Fibroblast of skin of left quadriceps (primary cell): ENCODE measurements at places on chromosomes 1 and 21.

DNA sequence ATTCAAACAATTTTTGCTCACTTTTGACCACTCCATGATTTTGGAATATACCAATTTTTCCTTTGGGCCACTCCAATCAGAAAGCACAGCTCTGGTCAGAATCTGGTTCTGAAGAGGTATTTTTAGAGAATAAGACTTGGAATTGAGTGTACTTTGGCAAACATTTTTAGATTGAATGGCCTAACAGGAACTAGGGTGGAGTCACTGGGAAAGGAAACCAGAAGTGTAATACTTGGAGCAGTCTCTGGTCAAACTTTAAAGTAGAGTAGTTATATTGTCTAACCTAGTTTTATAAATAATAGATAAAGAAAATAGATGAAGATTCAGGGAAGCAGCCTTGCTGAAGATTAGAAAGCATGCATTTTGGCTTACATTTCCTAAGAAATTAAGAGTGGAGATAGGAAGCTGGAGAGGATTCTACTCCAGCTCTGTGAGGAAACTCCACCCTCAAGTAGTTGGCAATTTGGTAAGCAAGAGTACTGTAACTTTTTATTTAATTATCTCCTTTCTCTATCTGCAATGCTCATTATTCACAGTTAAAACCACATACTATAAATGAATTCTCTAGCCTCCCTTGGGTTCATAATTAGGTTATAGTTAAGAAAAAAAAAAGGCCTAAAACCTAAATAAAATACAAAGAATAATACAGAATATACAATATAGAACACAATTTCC lies 15.8 kb downstream of the STIL start:
- DNase-seq: no peak

DNA sequence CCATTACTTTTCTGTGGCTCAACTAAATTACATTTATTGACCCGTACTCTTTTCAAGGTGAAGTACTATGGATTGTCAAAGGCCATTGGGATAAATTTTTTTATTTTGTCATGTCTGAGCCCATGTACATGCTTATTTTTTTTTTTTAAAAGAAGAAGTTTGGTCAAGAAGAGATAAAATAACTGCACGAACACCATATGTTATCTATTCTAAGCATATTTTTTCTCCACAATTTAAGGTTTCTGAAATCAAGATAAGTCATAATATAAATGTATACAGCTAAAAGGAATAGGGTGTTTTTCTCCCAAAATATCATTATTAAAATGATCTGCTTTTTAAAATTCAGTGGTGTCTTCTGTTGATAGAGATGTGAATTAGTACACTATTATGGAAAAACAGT lies 35.0 kb upstream of the SH2D1B start:
- DNase-seq: no peak

DNA sequence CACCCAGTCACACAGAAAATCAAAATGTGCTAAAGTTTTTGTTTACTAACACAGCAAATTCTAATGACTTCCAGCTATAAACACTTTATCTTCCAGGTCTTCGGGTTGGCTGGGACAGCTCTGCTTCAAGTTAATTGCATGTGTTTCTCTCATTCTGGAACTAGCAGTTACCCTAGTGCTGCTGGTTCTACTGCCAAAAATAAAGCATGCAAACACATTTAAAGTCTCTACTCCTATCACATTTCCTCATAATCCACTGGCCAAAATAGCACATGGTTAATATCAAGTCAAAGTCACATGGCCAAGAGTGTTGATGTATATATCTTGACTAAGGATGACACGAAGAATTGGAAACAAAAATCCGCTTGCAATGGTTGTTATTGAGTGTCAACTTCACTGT lies 973.1 kb upstream of the ADGRL2 start:
- DNase-seq: no peak

DNA sequence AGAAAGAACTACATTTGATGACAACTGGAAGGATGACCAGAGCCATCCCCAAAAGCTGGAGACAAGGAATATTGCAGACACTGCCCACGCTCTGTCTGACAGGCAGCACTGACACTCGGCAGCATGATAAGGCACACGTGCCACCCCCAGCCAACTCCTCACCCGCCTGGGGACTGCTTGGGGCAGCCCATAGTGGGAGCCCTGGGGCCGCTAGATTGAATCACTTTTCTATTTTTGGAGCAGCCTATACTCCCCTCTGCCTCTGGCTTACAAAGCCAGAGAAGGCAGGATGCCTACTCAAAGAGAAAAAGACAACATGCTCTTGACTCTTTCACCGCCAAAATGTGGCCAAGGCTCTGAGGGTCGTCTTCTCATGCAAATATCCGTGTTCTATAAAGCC lies 1.3 kb downstream of the SMG5 start:
- no peak for DNase-seq

GRCh38 chr1:43035821-43036741 lies 77.4 kb upstream of the SLC2A1 start:
- DNase-seq: no peak

DNA sequence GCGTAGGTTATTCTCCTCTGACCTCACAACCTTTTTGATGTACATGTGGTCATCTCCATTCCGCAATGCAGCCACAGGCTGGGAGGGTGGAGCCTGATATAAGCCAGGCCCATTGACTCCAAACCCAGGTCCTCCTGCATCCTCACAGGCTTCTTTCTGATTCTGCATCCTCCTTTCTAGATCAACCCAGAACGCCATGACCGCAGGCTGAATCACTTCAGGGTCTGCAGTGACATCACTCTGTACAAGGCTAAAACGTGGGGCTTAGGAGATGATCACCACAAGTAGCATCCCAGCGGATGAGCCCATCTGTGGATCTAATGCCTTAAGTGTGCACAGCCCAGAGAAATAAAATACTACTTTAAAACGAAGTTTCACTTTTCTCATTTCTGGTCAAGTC lies 16.1 kb downstream of the EBNA1BP2 start:
- DNase-seq: no peak

DNA sequence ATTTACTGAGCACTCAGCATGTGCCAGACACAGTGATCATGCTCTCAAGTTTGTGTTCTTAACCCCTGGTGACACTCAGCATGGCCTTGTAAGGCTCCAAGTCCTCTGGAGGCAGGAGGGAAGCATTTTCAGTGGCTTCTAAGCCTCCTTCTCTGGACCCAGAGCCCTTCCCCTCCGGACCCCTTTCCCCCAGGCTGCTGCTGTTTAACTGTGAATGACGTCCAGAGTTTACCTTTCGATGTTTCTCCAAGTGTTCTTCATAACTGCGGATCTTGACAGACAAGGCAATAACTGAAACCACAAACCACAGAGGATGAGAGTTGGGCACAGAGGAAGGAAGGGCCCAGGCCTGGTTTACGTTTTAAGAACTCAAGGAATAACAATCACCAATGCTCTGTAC lies 6.5 kb downstream of the MRPS15 start:
- DNase-seq: no peak

DNA sequence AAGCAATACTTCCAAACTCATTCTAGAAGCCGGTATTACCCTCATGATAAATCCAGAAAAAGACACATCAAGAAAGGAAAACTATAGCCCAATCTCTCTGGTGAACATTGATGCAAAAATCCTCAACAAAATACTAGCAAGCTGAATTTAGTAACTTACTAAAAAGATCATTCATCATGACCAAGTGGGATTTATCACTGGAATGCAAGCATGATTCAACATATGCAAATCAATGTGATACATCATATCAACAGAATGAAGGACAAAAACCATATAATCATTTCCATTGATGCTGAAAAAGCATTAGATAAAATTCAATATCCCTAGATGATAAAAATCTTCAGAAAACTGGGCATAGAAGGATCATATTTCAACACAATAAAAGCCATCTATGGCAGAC lies 402.9 kb downstream of the TGFB2 start:
- DNase-seq: peak; percentile 27

DNA sequence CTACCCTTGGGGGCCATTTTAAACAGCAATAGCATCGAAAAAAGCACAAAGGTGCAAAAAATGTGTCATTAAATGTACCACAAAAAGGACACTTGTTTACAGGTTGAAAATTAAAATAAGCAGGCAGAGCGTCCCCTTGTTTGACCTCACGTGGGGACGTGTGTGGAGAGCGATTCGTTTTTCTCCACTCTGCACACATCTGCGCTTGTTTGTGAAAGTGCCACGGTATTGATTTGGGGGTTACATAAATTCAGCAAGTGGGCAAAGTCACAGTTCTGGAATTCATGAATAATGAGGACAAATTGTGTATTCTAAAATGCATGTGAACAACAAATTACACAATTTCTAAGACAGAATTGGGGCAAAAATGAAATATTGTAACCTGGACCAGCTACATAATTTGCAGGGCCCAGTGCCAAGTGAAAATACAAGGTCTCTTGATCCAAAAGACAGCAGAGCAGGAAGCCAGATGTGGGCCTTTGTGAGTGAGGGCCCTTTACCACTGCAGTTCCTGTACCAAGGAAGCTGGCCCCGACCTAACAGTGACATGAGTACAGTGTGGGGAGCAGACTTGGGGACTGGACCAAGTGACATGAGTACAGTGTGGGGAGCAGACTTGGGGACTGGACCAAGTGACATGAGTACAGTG lies 43.9 kb downstream of the ZBTB18 start:
- no peak for DNase-seq

GRCh38 chr1:246726881-246727280 lies 2.7 kb downstream of the SCCPDH start:
- no peak for DNase-seq

- no peak for DNase-seq
Measured at GRCh38 chr21:32332463-32332951, 33.9 kb downstream of the MRAP start.

DNA sequence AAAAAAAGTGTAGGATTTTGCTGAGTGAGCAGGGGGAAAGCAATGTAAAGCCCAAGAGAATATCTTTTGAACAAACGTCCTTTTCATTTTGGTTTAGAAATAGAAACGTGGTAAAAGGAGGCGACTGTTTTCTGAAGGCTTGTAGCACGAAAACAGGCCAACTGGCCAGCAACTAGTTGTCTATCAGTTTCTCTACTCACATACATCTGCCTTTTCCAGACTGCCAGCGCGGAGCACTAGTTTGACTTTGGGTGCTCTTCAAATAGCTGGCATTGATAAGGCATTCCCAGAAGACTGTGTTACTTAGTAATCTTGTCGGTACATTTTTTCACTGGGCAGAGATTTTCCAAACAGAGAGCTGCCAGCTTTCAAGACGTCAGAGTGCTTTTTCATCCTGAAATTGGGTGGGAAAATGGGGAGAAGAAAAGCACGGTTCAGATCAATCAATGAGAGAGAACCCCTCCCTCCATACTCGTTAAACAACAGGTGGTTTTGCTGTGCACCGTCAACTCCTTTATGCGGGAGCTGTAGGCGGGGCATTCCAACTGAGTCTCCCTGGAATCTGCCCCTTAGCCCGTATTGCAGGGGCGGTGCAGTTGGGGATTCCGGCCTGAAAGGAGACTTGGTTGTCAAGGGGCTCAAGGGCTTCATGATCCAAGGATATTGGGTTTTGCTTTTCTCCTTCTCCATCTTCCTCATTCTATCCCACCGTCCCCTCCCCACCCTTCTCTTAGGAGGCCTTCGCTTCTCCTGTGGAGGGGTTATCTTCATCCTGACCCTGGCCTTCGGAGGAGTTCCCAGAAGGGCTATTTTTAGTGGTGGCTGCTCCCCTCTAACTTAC lies 884 bp upstream of the LRRC8C start:
- DNase-seq: no peak

DNA sequence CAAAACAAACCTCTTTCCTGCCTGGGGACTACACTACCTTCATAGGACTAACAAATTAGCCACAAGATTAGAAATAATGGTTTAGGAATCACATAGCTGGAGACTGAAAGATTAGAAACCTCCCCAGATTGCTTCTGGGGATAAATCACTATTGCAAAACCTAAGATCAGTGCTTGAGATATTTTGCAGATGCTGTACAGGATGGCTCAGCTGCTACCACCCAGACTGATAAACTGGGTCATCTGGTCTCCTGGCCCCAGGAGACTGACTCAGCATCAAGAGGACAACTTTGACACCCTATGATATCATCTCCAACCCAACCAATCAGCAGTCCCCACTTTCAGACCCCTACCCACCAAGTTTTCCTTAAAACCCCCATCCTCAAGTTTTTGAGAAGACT lies 137.0 kb downstream of the LRRC53 start:
- DNase-seq: no peak

DNA sequence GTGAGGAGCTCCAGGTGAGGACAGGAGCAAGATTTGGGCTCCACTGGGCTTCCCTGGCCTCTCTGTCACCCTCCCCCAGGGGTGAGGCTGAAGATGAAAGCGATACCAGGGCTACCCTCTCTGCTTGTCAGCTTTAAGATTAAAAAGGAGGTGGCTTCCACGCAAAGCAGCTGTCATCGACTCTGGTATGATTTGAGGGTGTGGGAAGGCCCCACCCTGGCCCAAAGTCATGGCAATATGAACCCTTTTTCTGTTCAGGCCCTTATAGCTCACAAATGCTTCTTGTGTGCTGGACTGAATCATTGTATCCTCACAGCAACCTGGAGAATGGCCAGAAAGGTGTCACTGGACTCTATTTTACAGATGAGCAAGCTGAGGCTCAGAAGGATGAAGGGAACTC lies 41.6 kb downstream of the NUAK2 start:
- DNase-seq: no peak

DNA sequence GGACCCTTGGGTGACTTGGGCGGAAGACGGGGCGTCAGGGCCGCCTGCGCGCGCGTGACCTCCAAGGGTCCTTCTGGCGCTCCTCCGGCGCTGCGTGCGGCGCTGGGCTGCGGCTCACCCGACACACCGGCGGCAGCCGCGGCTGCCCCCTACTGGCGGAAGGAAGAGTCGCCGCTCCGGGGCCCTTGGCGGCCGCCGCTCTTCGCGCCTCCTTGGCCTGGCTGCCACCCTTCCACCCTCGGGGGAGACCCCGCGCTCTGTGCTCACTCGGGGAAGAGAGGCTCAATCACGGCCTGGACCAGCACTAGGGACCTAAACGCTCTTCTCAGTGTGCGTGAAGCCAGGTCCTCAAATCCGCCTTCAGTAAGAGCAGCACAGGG lies 89.7 kb downstream of the DMRTA2 start:
- DNase-seq: no peak

DNA sequence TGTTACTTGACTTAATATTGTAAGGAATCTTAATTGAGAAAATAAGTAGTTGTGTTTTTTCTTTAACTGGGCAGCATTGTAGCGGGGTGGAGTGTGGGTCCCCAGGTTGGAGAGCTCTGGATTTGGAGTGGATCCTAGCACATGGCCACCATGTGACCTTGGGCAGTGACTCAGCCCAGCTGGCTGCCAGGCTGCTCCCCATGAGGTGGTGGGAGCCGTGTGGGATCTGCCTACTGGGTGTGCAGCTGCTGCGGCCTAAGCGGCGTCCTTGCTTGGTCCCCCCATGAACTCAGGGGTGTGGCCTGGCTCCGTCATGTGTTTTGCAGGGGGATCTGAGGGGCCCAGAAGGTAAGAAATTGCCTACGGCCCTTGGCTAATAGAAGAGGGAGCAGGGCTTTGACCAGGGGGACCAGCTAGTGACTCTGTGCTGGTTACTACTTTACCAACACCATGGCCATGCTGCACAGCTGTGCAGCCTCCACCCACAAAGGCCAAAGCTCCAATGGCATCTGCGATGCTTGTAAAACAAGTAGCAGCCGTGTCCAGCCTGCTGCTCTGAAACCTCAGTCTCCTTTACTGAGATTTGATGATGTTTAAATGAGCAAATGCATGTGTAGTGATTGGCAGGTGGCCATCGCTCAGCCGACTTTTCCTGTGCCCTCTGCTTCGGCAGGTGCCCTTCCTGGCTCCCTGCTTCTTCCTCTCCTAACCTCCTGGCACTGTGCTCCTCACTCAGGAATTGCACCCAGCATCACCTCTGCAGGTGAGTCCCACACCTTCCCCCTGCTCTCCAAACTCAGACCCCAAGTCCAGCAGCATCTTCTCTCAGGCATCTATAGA lies 68.3 kb downstream of the ADARB1 start:
- peak; percentile 45 for DNase-seq
